ENCODE measurements at places on chromosomes 3 and 15. TPM values are rescaled to one million over a fixed set of nuclear protein-coding genes. Genes with fewer than 3 reads are reported as not detected.

- no peak for DNase-seq
Observed at GRCh38 chr15:51878446-51879386, 49.3 kb downstream of the TMOD3 start.

DNA sequence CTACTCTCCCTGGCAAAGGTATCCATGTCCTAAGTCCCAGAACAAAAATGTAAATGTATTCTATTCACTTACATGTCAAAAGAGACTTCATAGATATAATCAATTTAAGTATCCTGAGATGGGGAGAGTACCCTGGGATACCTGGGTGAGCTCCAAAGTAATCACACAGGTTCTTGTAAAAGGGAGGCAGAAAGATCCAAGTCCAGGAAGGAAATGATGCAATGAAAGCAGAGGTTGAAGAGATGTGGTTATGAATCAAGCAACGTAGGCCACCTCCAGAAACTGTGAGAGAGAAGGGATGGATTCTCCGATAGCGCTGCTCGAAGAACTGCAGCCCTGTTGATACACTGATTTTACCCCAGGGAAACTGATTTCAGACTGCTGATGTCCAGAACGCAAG, 93.9 kb upstream of the VGLL3 start:
- no peak for DNase-seq

Gene SAMD7
- not detected for total RNA-seq

Gene ALS2CL
- 17.3 TPM for total RNA-seq

GRCh38 chr15:25780479-25781255, 82.5 kb downstream of the ATP10A start:
- DNase-seq, result no peak

DNA sequence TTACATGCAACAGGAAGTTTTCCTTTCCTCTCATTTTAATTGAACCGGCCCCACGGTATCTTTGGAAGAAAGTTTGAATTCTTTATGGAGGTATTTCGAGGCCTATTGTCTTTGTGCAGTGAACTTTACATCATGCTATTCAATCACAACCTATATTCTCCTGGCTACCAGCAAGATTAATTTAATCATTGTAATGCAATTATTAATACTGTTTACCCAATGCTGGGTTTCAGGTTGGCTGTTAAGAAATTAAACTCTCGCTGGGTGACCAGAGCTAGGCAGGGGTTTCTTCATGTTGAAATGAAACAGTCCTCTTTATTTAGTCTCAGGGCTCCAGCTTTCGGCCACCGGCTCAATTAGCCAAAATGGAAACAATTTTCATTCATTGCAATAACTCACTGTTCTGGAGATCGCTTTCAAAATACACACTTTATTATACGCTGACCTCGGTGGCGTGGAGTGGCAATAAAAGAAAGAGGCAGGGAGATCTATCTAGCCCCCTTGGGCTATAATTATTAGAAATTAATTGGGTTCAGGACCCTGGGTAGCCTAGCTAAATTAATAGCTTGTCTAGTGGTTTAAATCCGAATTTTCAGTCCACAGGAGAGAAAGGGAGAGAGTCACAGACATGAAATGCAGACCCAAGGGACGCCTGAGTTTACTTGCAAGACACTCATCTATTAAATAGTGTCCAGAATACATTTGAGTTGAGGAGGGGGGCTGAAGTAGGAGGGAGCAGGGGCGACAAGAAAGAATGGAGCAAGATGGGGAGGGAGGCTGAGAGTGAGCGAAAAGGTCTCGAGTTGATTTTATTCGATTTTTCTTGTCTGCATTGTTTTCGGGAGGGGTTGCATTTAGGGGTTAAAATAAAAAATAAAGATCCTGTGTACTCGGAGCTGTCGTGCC, 3.9 kb upstream of the MECOM start:
- DNase-seq, result no peak

Gene EEF1AKMT4
- 3.1 TPM for total RNA-seq

GRCh38 chr3:128727485-128727884, 1.5 kb downstream of the RAB7A start:
- DNase-seq, result no peak

Gene LINGO1
- total RNA-seq, result 7.7 TPM

GRCh38 chr3:99966662-99967416, 147.5 kb downstream of the FILIP1L start:
- no peak for DNase-seq

- no peak for DNase-seq
Observed at GRCh38 chr15:79031201-79031600, 59.4 kb downstream of the RASGRF1 start.

Gene HTR3E
- total RNA-seq, result not detected

Gene TNNC1
- total RNA-seq, result 2,841 TPM
